SJSA1 (cell line): ENCODE measurements at places on chromosomes 12 and 14.

DNA sequence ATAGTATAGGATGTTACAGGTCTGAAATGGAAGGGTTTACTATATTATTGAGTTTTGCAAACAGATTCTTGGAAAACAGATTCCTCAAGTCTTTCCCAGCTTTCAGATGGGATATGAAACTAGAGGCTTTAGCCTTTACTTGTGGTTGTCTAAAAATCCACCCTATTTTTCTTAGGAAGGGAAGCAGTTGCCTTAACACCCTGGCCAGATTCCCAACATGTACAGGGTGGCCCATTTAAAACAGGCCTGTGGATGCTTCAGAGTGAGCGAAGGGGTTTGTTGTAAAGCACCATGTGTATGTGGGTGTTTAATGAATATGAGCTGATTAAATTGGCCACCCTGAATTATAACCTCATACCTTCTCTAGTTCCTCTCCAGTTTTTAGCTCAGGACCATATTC, 415.9 kb downstream of the ZFP36L1 start:
- DNase-seq = no peak

DNA sequence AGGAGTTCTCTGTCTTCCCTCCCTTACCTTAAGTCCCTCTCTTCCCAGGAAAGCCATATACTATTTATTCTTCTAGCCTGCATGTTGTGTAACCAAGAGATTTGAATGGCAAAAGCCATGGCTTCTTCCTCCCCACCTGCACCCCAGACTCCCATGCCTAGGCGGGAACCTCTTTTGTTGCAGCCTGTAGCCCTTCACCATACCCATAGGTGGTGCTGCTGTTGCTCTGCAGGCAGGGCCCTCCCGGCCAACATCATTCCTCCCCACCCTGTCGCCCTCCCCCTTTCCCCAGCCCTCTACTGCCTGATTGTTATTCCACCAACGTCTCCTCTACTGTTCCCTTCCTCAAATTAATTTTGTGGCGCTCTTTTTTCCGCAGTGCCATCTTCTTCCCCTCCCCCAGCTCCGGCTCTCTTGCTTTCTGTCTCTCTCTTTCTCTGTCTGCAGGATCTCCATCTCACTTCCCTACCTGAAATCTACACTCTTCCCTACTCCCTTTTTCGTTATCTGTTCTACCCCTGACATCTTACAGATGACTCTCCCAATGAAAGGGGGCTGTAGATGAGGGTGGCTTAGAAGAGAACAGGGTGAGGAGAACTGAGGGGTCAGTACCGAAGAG, 13.8 kb downstream of the NGDN start:
- DNase-seq = peak; percentile 43

GRCh38 chr12:55906056-55906455, 21.6 kb downstream of the PYM1 start:
- DNase-seq = no peak

DNA sequence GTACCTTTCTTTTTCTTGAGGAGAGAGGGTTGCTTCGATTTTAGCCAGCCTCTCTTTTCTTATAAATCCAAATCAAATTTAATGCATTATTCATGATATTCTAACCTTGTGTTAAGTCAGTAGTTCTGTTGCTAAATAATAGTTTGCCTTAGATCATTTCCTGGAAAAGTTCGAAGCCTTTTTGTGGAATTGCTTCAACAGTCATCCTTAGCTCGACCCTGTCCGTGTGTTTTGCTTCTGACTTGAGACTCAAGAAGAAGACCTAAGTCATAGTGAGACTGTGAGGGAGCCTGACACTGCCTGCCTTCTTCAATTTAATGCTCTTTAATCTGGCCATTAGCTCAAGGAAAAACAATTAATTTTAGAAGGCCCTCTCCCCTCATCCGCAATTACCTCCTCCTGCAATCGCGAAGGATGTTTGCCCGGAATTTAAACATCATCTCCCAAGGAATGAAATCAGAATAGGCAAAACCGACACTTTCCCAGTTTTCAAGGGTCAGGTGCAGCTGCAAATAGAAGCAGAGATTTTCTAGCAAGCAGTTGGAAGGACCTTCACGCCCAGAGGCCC, 453 bp upstream of the SLC4A8 start:
- DNase-seq = no peak

- DNase-seq = no peak
Measured at GRCh38 chr12:99223579-99223978, 424.0 kb upstream of the GARIN6 start.

- DNase-seq = no peak
Measured at GRCh38 chr12:56071648-56072047, 8.3 kb upstream of the ERBB3 start.

DNA sequence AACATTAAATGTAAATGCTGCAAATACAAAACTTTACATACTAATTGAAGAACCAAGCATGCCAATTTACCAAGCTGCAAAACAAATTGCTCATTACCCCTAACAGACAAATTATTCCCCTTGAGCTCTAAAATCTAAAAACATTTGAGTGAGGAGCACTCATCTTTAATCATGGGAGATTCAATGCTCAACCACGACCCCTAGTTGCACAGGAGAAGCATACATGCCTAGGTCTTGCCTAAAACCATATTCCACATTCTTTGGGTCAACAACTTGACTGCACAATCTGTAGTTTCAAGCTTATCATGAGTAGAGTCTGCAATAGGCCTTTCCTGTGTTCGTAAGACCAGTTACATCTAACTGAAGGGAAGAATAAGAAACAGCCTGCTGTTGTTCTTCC, 69.7 kb downstream of the MGAT4C start:
- DNase-seq = no peak

- no peak for DNase-seq
Measured at GRCh38 chr14:94292872-94293577, at the start of gene SERPINA10. Gene SERPINA10, minus strand, starts transcription at chr14:94293268. Its CDS starts 2,675 bp downstream, at chr14:94290593.

DNA sequence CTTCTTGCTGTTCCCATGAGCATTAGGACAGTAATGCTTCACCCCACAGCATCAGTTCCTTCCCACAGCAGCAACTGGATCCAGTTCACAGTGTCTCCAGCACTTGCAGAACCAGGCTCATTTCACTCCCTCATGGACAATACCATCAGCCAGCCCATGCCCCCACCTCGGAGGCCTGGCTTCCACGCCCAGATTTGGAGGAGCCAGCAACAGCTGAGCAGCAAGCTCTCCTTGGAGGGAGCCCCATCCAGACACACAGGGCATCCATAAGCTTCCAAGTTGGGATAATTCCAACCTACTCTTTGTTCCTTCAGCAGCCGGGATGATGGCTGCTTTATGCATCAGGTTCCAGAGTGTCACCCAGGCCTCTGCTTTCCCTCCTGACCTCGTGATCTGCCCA, 250.0 kb downstream of the GLT1D1 start:
- no peak for DNase-seq

- no peak for DNase-seq
Measured at GRCh38 chr14:93629643-93630042, 158.6 kb downstream of the PRIMA1 start.

GRCh38 chr12:66188584-66189485, at the start of gene IRAK3:
Gene IRAK3, plus strand, starts transcription at chr12:66189214. Its CDS starts 86 bp downstream, at chr12:66189300.
- DNase-seq = no peak

DNA sequence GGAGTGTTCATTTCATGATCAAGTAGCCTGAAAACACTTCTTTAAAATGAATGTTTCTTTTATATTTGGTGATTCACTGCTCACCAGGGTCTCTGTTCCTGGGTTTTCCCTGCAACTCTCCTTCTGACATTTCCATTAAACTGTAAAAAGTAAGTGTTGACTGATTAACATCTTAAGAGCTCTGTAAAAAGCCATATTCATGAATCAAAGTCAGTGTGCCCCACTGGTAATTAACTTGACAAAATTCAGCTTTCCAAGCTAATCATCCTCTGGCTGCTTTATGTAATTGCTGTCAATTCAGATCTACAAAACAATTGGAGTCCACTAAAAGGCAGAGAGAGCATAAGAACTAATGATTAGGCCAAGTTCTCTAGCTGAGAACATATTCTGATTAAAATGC, 41.6 kb downstream of the CNTN1 start:
- DNase-seq = no peak

GRCh38 chr12:27003421-27004381, 10.5 kb downstream of the TM7SF3 start:
- DNase-seq = no peak

- DNase-seq = no peak
Measured at GRCh38 chr12:9829483-9829882, 2.2 kb downstream of the KLRF1 start.
